ENCODE measurements at places on chromosomes 11 and 22.
A peak's percentile ranks its signal among the peaks of the same experiment; 100 is the strongest.

DNA sequence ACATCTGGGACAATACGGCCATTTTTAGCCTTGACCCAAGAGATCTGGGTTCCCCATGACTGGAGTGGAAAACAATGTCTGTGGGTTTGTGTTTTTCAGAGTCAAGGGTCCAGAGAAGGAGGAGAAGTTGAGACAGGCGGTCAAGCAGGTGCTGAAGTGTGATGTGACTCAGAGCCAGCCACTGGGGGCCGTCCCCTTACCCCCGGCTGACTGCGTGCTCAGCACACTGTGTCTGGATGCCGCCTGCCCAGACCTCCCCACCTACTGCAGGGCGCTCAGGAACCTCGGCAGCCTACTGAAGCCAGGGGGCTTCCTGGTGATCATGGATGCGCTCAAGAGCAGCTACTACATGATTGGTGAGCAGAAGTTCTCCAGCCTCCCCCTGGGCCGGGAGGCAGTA lies 15.7 kb downstream of the NNMT start:
- no peak for DNase-seq

DNA sequence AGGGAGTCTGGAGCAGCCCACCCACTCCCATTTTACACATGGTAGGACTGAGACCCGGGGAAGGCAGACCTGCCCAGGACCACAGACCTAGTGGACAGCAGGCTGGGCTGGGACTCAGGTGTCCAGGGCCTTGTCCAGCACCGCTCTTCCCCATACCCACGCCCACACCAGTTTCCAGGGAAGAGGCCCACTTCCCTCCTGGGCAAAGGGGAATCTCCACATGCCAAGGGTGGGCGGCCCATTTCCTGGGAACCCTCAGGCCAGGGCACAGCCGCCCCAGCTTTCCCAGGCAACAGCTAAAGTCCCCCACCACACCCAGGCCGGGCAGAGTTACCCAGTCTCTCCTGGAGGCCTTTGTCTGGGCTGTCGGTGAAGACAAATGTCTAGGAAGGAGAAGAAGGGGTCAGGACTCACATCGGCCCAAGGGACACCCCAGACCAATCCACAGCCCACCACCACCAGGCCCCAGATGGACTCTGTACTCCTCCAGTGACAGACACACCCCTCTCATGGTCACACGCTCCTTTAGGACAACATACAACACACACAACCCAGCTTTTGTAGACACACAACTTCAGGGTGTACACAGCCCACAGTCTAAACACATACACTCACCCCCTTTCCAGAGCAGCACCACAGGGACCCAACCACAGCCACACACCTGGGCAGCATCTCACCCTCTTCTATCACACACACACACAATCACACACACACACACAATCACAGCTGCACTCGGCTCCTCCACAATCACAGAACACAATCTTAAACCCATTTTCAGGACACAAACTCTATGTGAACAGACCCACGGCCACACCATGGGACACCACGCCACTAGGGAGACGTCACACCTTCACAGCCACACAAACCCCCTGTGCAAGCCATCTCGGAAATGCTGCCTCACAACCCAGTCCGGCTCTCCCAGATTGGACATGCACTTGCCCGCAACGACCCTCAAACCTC lies 5.5 kb downstream of the MFNG start:
- no peak for DNase-seq

DNA sequence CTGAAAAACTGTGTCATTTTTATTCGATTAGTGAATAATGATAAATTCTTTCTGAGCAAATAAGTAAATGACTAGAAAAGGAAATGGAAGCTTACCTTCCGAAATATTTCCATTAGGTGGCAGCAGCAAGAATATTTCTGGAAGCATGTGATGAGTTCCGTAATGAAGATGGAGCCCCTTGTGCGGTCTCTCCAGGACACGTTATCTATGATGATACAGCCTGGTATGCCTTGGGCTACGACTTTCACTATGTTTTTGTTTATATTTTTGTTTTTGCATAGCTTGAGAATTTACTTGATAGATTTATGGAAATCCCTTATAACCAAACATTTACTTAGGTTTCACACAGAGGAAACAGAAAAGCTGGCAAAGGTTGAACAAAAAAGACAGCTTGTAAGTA lies 25.7 kb downstream of the CASP5 start:
- no peak for DNase-seq

- DNase-seq = peak; percentile 92
These were observed 38.1 kb downstream of the LMO1 start for GRCh38 chr11:8225589-8226036.

- peak; percentile 86 for DNase-seq
These were observed 17.8 kb upstream of the RCN1 start for GRCh38 chr11:32072872-32073643.

DNA sequence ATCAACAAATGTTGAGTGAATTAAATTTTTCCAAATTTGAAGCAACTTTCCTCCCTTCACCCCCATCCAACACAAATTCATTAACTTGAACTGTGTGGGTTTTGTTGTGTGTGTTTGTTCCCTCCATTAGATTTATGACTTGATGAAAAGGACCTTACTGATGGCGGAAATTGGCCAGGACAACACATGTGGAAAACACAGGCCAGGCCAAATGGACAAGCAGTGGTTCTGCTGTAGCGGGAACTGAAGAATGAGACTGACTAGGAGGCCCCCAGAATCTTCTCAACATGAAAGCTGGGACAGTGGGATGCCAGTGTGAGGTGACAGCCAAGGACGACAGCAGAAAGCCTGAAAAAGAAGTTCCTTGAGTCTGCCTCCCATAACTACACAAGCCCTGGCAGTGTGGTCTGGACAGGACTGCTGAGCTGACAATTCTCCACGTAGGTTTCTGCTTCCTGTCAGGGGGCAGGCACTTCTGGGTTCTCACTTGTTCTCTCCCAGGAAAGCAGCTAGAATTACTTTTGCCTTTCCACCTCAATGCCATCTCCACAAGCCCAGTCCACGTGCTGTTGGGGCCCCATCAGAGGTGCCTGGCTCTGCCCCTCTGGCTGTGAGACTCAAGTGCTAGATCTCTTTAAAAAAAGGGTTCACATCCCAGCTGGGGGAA lies 94.3 kb downstream of the ETS1 start:
- DNase-seq = no peak

DNA sequence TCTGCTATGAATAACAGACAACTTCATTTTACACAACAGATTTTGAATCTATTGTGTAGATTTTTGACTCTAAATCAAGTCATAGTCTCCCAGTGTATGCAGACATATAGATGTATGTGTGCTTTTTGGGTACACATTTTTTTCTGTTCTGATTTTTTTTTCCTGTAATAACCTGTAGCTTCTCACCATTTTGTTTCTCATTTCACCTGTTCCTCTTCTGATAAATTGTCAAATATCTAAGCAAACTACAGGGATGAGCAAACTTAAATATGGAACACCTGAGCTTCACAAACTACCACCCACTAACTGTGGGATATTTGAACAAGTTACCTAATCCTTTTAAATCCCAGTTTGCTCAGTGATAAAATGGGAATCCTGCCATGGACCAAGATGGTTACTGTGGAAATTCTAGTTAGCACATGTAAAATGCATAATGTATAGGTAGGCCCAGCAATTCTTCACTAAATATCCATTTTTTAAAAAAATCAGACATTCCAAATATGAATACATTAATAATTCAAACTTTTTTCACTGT lies 15.7 kb downstream of the LGR4 start:
- no peak for DNase-seq

GRCh38 chr22:37427135-37427710 lies at the start of gene ELFN2:
Gene ELFN2 (minus strand): TSS chr22:37427479. CDS start chr22:37375534, 51,945 bp downstream.
- DNase-seq = peak; percentile 56

- DNase-seq = no peak
These were observed 11.3 kb upstream of the NLRP6 start for GRCh38 chr11:266676-267439.

DNA sequence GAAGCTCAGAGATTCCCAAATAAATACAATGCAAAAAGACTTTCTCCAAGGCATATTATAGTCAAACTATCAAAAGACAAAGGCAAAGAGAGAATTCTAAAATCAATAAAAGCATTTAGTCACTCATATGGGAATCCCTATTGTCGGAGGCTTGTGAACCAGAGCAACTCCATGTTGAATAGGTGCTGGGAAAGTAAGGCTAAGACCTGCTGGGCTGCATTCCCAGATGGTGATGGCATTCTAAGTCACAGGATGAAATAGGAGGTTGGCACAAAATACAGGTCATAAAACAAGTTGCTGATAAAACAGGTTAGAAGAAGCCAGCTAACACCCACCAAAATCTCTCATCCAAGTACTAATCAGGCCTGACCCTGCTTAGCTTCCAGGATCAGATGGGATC lies 84.5 kb downstream of the JRKL start:
- DNase-seq = no peak

DNA sequence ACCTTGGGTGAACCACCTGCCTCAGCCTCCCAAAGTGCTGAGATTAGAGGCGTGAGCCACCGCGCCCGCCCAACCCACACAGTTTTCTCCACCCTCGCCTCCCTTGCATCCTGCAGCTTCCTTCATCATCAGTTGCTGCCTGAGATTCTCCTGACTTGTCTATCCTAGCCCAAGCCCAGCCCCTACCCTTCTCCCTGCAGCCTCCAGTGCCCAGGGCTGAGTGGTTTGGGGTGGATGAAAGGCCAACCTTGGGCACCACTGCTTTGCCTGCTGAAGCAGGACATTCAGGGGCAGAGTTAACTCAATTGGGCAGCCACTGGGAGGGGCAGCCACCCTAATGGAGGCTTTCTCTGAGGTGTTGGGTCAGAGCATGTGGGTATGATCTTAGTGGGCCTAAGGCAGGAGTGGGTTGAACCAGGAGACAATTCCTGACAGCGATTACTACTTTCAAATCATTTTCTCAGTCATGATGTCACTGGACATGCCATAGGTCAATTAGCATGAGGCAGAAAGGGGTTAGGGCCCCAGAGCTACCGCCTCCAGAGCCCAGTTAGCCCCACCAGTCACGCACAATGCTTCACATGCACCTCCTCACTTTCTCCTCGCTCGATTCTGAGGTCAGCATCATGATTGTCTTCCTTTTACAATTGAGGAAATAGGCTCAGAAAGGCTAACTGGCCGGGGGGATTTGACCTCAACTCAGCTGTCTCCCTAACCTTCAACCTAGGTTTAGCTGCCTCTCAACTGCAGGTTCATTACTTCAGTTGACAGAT lies 1.0 kb upstream of the FKBP2 start:
- no peak for DNase-seq

GRCh38 chr11:70854201-70854600 lies 398.2 kb downstream of the SHANK2 start:
- DNase-seq = peak; percentile 34

GRCh38 chr11:119529936-119530335 lies 107.0 kb upstream of the THY1 start:
- DNase-seq = no peak

- no peak for DNase-seq
These were observed 77.4 kb downstream of the INSC start for GRCh38 chr11:15192005-15192556.

GRCh38 chr11:29957431-29957830 lies 59.4 kb downstream of the KCNA4 start:
- no peak for DNase-seq

DNA sequence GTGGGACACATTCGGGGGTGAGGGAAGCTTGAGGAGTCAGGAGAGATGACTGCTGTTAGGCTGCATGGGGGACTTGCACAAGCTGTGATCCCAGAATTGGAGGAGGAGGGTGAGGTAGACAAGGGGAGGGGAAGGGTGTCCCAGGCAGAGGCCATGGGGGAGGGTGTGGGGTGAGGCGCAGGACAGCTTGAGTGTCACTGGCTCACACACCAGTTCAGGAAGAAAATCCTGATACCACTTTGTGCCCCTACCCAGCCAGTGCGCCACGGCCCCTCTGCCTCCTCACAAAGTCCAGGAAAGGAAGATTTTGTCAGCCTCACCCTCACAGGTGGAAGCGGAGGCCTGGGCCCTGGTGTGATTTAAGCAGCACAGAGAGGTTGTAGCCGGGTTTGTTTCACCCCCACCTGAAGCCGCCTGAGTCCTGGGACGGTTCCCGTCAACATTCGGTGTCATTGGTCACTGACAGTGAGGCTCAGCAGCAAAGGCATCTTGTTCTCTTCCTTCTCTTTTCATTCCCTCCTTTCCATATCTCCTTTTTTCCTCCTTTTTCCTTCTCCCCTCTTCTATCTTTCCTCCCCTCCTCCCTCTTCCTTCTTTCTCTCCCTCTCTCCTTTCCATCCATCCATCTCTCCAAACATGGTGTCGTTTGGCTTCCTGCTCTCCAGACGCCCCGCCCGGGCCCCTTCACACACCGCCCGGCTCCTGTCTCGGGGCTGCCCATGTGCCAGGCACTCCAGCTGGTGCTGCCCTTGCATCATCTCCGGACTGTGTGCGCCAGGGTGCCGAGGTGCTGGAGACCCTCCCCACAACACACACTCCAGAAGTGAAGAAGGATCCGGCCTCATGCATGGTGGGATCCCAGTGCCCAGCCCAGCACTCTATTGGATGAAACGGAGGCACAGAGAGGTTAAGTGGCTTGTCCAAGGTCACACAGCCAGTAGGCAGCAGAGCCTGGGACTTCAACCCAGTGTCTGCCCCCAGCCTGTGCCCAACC lies 89.3 kb downstream of the MPPED1 start:
- DNase-seq = no peak

DNA sequence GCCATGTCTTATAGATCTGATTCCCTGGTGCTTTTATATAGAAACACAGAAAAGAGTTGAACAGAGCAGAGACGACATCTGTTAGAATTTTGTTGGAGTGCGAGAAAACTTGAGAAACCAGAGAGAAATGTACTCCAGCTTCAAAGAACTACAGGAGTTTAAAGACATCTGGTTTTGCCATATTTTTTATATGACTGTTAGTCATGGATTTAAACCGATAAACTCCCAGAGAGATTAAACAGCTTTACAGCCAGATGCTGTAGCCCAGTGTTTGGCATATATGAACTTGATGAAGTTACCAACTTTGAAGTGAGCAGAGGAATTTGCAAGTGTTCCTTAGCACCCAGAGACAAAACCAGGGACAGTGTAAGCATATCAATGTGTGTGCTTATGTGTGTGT lies 1083.1 kb downstream of the LRRC4C start:
- DNase-seq = no peak

GRCh38 chr22:36510384-36510783 lies 3.5 kb upstream of the FOXRED2 start:
- DNase-seq = no peak

DNA sequence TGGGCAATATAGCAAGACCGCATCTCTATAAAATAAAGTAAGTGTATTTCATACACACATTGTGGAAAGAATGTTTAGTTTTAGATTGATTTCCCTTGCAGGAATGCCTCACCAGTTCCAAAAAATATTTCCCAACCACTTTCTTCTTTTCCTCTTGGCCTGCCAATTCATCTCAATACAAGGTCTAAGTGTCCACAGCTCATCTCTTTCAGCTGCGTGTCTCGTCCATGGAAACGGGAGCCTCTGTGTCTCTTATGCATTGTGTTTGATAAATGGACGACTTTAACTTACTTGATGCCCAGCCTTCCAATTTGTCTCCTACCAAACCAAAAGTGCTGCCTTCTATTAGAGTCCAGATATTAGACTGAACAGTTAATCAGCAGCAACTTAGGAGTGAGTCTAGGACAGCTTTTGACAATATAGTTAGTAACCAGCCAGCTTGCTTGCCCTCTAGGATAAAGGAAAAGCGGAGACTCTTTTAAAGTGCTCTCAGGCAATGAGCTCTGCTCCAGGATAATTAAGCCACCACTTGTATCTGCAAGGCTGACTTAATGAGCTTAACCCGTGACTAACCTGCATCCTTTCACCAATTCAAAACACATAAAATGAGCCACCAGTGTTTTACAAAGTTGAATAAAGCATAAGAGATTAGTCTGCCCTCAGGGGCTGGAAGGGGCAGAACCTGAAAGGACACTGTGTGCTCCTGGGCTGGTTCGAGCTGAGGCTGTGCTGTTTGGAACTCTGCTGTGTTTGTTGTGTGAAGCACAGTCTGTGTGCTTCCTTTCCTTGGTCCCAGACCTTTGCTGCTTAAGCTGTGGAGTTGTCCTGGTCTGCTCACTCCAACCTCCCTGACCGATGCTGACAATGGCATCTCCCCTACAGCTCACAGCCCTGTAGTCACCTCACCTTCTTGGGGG lies 27.5 kb downstream of the FBXO7 start:
- no peak for DNase-seq
